ENCODE measurements at places on chromosomes 3 and 15.
A peak's percentile ranks its signal among the peaks of the same experiment; 100 is the strongest.

DNA sequence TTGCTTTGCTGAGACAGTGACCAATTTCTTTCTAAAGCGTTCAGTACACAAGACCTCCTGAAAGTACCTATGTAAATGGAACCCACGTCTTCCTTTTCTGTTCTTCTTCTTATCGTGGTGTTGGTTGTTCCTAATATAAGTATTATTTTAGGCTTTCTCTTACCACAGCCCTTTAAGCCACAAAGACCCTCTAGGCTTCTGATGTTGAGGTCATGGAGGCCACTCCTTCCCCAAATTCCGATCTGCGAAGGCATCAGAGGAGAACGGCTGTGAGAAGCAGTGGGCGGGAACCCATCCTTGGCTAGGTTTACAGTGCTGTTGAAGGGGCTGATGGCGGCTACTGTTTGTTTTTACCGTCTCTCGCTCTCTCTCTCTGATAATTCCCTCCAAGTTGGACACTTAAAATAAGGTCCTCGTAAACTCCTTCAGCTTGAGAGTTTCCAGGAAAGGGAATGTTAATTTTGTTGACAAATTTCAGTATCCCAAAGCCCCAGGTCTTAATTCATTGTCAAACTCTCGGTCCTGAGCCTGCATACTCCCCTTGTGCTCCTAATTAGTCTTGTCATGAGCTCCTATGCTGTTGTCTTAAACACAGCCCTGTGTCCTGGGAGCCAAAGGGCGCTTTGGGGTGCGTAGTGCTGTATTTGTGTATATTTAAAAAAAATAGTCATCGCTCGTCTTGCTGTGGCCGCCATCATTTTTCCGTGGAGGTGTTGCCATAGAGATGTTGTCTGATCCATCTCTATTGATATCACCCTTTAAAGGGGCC is 178.8 kb downstream of the OPA1 start:
- no peak for DNase-seq

GRCh38 chr3:122299872-122300460 is 25.1 kb upstream of the CSTA start:
- DNase-seq = peak; percentile 5

- no peak for DNase-seq
These were observed 8.1 kb downstream of the RAD18 start for GRCh38 chr3:8954938-8955763.

GRCh38 chr3:137347132-137347531 is 389.3 kb downstream of the IL20RB start:
- DNase-seq = no peak
